ENCODE measurements at places on chromosomes 4 and X.

- no peak for DNase-seq
These were observed 39.6 kb downstream of the CCNI start for GRCh38 chr4:77036206-77036605.

- no peak for DNase-seq
These were observed 5.7 kb downstream of the MAGEA1 start for GRCh38 chrX:153184787-153185186.

DNA sequence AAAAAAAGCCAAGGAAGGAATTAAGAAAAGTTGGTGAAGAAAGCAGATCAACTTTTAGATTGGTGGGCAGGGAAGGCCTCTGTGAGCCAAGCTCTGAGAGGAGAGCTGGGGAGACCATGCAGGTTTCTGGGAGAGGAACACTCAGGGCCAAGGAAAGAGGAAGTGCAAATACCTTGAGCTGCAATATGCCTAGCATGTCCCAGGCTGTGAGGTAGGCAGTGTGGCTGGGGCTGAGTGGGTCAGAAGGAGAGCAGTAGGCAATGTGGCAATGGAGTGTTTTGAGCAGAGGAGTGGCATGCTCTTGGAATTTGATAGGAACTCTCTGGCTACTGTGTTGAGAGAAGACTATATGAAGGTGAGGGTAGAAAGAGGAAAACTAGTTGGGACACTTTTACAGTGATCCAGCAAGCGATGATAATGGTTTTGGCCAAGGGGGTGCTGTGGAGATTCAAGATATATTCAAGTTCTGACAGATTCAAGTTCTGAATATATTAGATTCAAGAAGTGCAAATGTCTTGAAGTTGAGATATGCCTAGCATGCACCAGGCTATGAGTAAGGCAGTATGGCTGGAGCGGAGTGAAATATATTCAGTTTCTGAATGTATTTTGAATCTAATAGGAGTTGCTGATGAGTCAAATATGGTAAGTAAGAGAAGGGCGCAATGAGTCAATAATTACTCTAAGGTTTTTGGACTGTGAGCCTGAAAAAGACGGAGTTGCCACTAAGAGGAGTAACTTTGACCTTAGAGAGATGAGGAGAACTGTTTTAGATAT is 172.5 kb downstream of the CAMK2D start:
- DNase-seq = no peak

- DNase-seq = no peak
These were observed 312.4 kb upstream of the PABPC5 start for GRCh38 chrX:91122151-91122694.

DNA sequence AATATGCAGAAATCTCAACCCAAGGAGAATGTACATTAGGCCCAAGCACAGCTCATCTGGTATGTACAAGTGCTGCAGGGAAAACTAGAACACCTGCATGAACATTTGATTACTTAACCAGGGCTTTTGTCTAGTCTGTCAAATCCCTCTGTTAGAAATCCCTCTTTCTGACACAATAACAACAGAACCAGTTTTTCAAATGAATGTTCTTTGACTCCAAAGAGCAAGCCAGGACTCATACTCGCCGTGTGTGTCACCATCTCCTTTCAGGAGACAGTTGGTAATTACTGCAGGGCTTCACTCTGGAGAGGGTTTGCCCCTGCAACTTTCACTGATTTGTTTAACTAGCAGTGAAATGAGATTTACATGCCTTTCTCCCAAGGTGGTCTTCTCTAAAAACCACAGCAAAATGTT is 143.0 kb upstream of the FAM241A start:
- DNase-seq = no peak

DNA sequence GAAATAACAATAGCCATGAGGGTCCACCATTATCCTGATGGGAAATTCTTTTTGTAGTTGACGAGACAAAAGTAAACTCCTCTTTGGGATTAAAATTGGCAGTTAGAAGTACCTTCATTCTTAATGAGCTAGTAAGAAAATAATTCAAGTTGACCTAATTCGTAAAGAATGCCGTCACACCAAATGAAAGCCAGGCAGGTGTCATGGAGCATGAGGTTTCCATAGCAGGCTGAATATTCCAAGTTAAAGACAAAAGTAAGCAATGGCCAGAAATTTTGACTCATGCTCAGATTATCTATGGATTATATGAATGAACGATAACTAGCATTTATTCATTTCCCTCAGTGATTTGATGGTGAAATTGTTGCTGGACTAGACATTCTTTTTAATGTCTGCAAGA is 192.2 kb upstream of the FAT1 start:
- no peak for DNase-seq

GRCh38 chrX:10821293-10821692 is 200.9 kb upstream of the MID1 start:
- no peak for DNase-seq

DNA sequence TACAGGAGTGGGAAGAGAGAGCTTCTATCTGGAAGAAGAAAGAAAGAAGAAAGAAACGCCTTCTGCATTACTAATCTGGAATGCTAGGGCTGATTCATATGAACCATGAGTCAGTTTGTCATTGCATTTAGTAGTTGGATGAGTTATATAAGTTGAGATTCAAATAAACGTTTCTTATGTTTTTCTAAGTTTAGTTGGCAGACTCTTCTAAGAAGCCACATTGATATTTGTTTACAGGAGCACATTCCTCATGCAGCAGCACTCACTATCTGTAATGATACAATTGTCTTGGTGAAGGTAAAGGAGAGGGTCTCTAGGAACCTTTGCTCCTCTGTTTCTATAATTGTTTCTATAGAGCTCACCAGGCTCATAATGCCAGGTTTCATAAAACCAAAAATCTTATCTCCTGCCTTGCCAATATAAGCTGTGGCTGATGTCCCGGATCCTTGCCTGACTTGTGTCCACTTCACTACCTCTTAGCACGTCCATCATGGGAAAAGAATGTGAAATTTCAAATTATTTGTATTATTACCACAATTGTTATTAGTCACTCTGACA is 39.5 kb downstream of the HOPX start:
- peak; percentile 49 for DNase-seq

- DNase-seq = no peak
These were observed 72.6 kb downstream of the DMD start for GRCh38 chrX:33138677-33139249.

DNA sequence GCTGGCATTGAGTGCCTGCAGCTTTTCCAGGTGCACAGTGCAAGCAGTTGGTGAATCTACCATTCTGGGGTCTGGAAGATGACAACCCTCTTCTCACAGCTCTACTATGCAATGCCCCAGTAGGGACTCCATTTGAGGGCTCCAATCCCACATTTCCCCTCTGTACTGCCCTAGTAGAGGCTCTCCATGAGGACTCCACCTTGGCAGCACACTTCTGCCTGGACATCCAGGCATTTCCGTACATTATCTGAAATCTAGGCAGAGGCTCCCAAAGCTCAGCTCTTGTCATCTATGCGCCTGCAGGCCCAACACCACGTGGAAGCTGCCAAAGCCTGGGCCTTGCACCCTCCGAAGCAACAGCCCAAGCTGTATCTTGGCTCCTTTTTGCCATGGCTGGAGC is 8.4 kb upstream of the SMAD1 start:
- DNase-seq = no peak

DNA sequence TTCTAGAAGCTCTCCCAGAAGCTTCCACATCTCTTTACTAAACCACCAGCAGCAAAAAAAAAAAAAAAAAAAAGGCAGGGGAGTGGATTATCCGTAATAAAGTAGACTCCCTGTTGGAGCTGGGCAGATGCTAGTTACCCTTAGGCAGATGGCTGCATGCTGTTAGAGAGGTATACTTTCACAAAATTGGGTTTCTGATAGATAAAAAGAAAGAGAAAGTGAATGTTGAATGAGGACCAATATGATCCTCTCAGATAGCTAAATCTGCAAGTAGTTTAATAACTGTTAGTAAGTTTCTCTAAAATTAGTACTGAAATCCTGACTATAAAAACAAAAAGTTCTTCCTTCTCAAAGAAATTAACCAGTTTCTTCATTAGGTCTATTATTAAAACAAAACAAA is 195.4 kb downstream of the ANAPC10 start:
- no peak for DNase-seq

DNA sequence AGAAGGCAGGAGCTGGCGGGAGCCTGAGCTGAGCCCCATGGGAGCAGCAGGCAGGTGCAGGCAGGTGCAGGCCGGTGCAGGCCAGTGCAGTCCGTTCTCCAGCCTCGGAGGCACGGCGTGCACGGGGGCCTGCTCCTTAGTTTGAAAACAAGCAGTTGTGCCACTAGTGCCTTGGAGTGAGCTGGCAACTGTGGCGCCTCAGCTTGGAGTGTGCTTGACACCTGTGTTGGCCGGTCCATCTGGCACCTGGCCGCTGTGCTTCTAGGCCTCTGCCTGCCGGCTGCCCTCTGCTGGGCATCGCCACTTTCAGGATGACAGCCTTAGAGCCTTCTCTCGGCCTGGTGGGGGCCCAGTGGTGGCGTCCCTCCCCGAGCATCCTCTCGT is 47.9 kb downstream of the RGS12 start:
- DNase-seq = no peak

DNA sequence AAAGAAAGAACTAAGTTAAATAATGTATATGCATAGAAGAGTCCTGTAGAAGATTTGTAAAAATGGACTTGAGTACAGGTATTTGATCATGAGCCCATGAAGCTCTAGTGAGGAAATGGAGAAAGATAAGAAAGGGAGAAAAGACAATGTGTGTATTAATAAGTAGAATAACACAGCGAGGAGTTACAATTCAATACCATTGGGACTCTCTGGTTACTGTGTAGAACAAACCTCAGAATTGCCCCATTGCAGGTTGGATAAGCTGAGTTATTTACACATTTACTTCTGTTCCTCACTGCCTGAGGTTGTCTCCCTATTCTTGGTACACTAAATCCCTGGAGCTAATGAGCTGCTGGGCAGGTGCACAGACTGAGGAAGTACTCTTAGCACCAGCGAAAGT is 33.3 kb downstream of the BANK1 start:
- DNase-seq = no peak

- DNase-seq = no peak
These were observed 271.3 kb upstream of the HAND2 start for GRCh38 chr4:173801361-173801760.

- peak; percentile 67 for DNase-seq
These were observed 70.0 kb downstream of the MGST2 start for GRCh38 chr4:139735381-139736273.

- DNase-seq = peak; percentile 82
These were observed 23.6 kb upstream of the TBC1D14 start for GRCh38 chr4:6885953-6886557.

- no peak for DNase-seq
These were observed 63.1 kb upstream of the AFAP1 start for GRCh38 chr4:8002525-8003309.

GRCh38 chrX:27008486-27008885 is 454.7 kb downstream of the PPP4R3C start:
- no peak for DNase-seq

DNA sequence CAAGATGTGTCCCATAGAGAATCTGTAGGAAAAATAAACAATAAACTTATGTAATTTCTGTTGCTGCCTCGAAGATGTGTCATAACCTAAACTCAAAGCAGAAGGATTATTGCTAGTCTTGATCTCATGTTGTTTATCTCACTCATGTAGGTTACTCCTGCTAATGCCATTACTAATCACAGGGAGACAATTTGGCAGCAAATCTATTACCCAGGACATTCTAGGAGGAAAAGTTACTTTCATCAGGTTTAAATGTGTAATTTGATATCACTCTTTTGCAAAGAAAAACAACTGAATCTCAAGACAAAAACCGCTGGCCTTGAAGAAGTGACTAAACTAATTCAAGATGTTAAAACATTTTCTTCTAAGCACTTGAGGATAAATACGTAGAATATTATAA is 34.0 kb downstream of the LDOC1 start:
- no peak for DNase-seq

GRCh38 chrX:1451661-1452515 is 821 bp downstream of the ASMTL start:
- no peak for DNase-seq

DNA sequence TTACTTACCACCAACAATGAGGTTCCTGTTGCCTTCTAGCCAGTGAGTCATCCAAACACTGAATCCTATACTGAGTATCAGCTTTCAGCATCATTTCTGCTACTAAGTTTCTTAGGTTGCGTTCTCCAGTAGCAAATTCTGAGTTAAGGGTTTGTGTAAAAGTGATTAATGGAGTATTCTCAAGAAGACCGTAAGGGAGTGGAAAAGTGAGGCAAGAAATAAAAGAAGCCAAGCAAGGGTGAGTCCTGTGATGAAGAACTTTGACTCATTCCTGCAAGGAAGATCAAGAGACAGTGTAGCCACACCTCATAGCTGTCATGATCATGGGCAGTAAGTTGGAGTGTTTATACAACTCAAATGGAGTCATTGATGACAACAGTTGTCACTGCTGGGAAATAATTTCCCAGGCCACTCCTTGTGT is 446.2 kb downstream of the RAPGEF2 start:
- no peak for DNase-seq

DNA sequence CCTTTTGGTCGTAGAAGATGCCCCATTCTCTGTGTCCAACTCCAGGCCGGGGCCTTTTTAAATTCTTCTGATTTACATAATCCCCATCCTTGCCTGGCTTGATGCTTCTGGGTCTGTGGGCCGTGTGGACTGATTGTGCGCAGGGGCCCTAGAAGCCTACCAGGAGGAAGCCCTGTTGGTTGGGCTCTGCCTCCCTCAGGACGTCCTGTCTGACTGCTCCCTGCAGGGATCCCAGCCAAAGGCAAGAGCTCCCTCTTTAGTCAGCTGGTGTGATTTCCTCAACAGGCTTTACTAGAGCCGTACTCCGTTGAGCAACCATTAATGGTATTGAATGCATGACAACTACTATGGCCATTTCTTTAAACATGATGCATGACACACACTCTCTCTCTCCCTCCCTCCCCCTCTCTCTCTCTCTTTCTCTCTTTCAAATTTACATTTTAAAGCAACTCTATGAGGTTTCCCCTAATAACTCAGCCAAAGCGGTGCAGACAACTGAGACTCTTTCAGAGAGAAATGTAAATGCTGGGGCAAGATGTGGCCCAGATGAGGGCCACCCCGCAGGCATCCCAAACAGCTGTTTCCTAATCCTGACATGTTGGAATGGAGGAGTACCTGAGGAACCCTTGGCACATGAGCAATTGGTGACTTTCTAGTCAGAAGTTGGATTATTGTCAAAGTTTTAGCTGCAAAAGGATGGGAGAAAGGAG is 117.3 kb downstream of the DRD5 start:
- DNase-seq = peak; percentile 55

GRCh38 chr4:1413687-1414479 is 7.6 kb upstream of the NKX1-1 start:
- no peak for DNase-seq

DNA sequence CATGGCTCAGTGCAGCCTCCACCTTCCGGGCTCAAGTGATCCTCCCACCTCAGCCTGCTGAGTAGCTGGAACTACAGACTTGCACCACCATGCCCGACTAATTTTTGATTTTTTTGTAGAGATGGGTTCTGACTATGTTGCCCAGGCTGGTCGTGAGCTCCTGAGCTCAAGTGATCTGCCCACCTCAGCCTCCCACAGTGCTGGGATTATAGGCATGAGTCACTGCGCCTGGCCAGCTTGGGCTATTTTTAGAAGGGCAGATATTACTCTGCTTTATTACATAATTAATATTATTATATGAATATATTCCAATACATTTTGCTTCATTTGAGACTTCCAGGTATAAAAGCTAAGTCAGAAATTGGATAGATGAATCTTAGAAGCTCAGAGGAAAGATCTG is 143.7 kb upstream of the ANK2 start:
- DNase-seq = no peak

- no peak for DNase-seq
These were observed 15.5 kb downstream of the ZFYVE28 start for GRCh38 chr4:2402941-2403340.

GRCh38 chr4:184978211-184978610 is 40.1 kb upstream of the HELT start:
- DNase-seq = no peak
